T-helper 9 cell (primary cell): ENCODE measurements at places on chromosomes 7 and 10.

- DNase-seq = no peak
These were observed 354 bp upstream of the FERD3L start for GRCh38 chr7:19145434-19146115.

GRCh38 chr7:5421714-5422395, 1.8 kb downstream of the TNRC18 start:
- no peak for DNase-seq

DNA sequence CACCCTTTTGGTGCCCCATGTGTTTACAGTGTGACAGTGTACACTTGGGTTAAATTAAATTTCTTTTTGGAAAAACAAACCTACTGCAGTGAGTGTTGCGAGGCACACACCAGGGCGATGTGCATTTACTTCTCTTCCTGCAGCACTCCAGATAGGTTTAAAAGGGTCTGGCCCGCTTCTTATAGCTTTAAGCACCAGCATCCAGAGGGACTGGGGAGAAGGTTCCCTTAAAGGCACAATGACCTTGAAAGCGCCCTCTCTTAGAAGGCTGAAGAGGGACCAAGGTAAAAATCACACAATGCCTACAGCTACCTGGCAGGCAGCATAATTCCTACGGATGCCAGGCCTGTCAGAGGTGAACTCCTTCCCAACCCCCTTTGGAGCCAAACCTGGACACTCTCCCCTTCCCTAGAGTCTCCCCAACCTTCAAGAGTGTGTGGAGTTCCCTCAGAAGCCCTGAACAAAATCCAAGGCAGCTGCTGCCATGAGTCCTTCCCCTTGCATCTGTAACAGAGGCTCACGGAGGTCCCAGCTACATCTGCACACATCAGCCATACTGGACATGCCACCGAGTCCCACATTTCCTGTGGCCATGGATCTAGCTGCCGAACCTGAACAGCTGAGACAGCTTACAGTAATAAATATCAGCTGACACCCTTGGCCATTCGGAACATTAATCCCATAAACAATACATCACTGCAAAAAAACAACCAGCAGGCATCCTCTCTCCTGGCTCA, 33.2 kb downstream of the TRIM8 start:
- DNase-seq = no peak

DNA sequence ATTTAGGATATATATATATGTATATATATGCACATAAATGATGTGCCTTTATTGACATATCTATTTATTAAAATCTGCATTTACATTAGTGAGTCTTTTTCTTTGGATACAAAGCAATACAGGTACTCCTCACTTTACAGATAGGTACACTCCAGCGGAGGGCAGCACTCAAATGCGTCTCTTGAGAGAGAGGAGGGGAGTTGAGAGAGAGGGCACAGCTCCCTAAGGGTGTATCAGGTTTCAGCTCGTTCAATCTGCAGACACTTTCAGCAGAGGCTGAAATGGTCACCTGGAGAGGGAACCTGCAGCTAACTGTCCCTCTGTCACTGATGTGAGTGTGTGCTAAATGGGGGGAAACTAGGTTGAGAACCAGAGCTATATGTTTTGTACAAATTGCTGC, 21.5 kb downstream of the C10orf53 start:
- DNase-seq = no peak

GRCh38 chr7:47764746-47765145, 182.8 kb upstream of the TNS3 start:
- DNase-seq = no peak

DNA sequence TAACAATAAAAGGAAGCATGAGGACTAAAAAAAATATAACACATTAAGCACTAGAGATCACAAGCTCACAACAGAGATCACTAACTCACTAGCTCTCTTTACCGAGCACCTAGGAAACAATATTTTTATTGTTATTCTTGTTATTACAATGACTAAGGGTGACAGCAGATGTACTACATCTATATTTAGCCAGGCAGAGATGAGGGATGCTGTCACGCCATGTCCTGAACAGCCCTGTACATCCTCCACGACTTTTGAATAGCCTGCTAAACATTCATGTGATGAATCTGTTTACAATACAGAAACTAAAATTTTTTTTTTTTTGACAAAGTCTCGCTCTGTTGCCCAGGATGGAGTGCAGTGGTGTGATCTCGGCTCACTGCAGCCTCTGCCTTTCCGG, 22.7 kb downstream of the FAM133B start:
- no peak for DNase-seq

DNA sequence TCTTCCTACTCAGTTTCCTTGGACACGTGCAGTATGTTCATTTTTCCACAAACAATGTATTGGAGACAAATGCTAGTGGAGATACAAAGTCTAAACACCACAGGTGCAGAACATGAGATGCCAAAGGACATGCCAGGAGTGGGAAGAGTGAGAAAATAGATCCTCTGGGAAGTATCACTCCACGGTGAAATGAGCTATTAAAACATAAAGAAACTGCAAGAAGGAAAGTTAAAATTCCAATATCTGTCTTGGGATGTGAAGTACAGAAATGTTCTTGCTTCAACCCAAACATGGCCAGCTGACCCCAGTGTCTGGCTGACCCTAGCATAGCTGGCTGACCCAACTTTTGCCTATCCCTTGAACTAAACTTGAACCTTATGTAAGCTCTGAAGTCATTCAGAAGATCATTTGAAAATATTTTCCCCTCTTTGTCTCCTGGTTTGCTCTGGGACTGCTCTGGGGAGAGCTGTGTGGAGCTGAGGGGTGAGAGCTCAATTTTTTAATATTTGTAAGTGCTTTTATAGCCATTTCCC, 59.5 kb downstream of the FZD1 start:
- DNase-seq = no peak

DNA sequence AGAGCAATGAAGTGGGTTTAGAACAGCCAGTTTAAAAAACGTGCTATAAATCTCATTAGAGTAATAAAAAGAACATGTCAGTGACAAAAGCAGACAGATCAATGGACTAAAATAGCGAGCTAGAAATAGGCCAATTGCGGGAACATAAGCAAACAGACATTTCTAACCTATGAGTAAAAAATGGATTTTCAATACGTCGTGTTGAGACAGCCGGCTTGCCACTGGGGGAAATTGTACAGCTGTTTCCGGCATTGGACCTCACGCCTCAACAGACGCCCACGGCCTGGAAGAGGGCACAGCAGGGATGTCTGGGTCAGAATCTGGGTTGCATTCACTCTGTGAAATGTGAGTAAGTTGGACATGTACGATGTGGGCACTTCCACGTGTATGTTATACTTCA, 92.9 kb downstream of the SVOPL start:
- DNase-seq = no peak

GRCh38 chr7:29080803-29081202, 65.5 kb downstream of the CPVL start:
- DNase-seq = no peak

DNA sequence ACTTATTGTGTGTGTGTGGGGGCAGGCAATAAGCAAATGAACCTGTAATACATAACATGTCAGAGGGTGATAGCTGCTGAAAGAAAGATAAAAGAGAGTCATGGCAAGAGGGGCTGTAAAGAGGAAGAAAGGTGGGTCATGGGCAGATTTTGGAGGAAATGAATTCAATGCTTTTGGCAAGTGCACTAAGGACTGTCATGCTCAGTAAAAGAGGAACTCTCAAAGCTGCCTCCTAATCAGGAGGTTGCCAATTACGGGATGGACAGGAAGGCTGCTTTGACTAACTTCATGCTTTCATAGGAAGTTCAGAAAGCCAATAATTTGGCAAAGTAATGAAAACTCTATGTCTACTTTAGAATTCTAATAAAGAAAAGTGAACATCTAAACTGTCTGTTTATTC, 401.2 kb downstream of the SH2D4B start:
- DNase-seq = no peak

DNA sequence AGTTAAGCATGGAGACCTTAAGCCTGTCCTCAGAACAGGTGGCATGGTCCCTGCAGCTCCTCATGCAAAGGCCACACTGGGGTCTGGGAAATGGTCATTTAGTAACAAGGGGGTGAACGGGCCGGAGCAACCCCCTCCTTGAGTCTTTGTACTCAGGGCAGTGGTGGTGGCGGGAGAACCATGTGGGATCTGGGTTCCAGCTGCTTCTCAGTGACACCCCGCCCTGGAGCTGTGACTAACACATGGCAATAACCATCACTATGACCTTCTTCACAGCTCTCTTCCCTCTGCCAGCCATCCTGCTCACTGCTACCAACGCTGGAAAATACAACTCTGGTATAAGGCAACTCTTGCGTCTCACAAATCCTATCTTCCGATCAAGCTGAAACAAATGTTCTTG, 203.4 kb upstream of the FRMD4A start:
- DNase-seq = no peak

DNA sequence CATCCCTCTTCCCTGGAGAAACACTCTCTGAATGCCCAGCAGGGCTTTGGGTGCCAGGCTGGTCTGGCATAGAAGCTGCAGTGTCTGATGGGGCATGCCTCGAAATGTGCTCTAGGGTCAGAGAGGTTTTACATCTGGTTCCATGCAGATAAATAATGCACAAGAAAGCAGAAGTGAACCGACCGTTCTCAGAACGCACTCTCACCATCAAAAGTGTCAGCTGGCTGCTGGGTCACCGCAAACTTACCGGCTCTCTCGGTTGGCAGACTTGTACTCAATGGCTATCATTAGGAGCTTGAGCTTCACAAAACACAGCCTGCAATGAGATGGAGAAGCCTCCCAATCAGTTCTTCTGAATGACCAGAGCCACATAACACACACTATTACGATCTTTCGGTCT, 610.0 kb downstream of the KCNMA1 start:
- DNase-seq = no peak

DNA sequence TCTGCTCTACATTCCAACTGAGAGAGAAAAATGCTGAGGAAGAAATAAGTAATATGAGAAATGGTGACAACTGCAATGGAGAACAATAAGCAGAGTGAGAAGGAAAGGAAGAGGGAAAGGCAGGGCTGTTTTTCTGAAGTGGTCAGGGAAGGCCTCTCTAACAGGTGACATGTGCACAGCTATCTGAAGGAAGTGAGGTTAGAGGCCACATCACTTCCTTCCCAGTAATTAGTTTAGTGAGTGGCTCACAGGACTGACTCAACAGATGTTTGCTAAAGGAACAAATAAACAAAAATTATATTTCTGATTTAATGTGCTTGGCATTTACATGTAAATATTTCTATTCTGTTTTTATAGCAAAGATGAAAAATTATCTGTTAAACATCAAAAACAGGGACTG, 77.9 kb downstream of the ARHGAP21 start:
- no peak for DNase-seq

- DNase-seq = no peak
These were observed 6.6 kb downstream of the DGKI start for GRCh38 chr7:137839903-137840779.

GRCh38 chr10:77311186-77311585, 326.4 kb downstream of the KCNMA1 start:
- DNase-seq = no peak

GRCh38 chr7:13099154-13099795, 411.8 kb downstream of the ARL4A start:
- DNase-seq = no peak

DNA sequence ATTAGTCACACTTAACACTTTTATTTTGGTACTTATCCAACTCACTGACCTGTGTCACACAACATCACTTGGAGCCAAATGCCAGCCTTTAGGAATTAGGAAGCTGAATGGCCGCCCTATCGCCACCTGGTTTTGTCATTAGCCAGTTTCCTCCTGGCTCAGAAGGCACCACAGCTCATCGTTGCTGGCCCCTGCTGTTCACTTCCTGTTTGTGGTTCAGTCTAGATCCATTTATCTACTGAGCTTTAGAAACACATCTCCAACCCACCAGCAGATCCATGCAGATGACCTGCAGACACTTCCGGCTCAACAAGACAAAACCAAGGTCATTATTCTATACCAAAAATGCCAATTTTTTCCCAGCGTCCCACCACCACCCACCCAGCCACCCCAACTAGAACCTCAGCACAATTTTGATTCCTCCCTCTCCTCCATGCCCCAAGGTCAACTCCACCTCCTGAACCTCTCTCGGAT, 193.5 kb upstream of the NEBL start:
- no peak for DNase-seq

DNA sequence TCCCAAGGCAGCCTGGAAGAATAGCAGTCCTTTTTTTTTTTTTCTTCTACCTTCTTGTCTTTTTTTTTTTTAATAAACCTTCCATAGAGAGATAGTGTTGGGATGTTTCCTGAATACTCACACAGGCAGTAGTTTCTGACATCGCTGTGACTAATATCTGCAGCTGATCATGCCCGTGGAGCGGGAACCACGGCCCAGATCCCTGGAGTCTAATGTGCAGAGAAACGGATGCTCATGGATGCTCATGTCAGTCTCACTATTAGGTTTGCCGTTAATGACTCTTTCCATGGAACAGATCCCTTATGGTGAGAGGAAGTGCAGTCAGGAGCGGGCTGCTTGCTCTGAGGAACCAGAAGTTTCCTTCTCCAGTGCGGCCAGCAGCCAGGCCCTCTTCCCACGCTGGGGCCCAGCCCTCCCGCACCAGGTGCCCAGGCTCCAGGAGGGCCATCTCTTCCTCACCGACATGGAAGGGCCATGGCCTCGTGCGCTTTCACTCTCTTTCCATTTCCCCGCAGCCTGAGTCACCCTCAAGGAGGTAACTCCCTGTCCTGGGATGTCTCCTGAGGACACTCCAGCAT, 132.5 kb downstream of the WDR37 start:
- DNase-seq = no peak

GRCh38 chr7:11524476-11525397, 307.3 kb downstream of the THSD7A start:
- DNase-seq = no peak

DNA sequence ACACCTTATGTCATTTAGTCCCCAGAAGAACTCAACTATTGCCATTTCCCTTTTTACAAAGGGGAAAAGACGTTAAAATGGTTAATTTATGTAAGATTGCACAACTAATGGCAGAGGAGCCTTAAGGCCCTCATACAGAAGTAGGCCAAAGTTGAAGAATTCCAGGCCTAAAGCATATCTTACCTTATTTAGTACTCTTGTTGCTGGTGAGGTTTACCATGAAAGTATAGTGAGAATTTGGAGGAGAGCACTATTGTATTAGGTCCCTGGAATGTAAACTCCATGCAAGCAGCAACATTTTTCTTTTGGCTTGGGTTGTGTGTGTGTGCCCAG, 731 bp upstream of the CRPPA start:
- DNase-seq = no peak

- no peak for DNase-seq
These were observed 5.6 kb upstream of the POM121 start for GRCh38 chr7:72919256-72919775.
